ENCODE measurements at places on chromosomes 7 and 10.
A peak's percentile ranks its signal among the peaks of the same experiment; 100 is the strongest.

DNA sequence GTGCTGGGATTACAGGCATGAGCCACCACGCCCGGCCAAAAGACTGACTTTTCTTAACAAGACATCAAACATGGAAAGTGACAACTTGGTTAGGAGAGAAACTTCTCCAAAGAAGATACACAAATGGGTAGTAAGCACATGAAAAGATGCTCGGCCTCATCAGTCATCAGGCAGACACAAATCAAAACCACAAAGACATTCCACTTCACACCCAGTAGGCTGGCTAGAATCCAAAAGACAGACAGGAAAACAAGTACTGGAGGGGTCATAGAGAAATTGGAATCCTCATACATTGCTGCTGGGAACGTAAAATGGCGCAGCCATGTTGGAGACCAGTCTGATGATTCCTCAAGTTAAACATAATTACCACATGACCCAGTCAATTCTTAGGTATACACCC is 16.4 kb downstream of the SEPHS1 start:
- DNase-seq, result no peak

DNA sequence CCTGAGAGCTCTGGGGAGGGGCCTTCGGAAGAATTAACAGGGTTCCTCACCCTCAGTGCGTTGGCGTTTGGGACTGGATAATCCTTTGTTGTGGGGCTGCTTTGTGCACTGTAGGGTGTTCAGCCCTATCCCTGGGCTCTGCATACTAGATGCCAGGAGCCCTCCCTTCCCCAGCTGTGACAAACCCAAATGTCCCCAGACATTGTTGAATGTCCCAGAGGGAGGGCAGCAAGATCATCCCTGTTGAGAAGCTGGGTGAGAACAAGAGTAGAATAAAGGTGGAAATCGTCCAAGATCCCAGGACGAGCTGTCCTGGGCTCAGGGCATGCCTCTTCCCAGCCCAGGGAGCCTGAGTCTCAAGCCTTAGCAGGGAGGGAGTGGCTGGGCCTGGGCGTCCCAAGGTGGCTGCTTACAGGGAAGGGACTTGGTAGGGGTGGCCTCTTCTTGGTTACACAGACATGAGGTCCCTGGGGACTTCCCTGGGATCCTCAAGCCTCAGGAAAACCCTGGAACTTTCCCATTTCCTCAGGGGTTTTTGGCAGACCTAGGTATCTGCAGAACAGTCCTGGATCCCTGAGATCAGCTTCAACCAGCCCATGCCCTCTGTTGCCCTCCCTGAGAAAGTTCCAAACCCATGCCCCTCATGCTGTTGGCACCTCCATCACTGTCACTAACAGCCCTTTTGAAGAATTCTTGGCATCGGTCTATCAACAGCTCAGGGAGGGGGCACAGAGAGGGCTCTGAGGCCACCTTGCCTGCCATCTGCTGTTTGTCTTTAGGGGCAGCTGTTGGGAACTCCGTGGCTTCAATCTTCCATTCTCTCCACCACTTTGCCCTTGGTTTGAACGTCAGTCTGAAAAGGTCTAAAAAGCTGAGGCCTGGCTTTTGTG is 53.7 kb downstream of the GOLGA7B start:
- DNase-seq, result no peak

DNA sequence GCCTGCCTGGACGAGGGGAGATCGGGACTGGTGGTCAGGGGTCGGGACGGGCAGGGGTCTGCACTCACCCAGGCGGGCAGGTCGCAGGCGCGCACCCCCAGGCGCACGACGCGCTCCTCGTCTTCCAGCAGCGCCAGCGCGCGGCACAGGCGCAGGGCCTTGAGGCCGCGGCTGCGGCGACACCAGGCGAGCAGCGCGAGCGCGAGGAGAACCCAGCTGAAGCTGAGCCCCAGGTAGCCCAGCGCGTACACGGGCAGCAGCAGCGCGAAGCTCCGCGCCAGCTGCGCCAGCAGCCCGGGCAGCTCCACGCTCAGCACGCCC is 328 bp downstream of the ESYT2 start:
- DNase-seq, result peak; percentile 56

DNA sequence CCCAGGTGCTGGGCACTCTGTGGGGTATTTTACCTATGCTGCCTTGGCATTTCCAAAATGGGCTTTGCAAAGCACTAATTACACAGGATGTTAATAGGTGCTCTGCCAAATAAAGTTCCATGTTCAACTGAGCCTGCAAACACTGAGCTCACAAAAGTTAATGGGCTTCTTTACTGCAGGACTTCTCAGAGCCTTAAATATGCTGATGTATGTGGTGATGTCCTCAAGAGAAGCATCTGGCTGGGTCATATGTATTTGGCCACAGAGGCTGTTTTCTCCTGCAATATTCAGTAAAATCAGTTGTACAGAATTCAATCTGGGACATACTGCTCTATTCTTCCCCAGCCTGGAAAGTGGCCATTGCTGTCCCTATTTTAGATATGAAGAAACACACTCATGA is 31.3 kb downstream of the GRID1 start:
- no peak for DNase-seq

Measured in stimulated activated CD8-positive, alpha-beta memory T cell treated with anti-CD3 and anti-CD28 coated beads, Interleukin-7, amount 100 ng/mL, for 48 hours (primary cell).